ENCODE measurements at places on chromosomes 12 and 14.

DNA sequence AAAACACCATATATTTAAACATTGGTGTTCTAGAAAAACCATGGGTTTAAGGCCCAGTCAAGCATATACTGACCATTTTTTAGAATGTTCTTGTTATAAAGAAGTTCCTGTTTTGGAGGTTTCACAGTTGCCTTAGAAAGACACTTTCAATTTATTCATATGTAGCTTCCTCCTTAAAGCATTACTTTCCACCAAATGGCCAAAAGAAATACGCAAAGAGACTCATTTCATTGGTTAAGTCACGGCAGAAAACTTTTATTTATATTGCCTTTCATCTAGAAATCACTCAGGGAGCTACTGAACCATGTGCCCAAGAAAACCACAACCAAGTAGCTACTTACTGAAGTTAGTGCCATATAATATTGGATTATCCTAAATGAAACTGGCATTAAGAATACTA is 40.0 kb downstream of the MYBPC1 start:
- no peak for DNase-seq

DNA sequence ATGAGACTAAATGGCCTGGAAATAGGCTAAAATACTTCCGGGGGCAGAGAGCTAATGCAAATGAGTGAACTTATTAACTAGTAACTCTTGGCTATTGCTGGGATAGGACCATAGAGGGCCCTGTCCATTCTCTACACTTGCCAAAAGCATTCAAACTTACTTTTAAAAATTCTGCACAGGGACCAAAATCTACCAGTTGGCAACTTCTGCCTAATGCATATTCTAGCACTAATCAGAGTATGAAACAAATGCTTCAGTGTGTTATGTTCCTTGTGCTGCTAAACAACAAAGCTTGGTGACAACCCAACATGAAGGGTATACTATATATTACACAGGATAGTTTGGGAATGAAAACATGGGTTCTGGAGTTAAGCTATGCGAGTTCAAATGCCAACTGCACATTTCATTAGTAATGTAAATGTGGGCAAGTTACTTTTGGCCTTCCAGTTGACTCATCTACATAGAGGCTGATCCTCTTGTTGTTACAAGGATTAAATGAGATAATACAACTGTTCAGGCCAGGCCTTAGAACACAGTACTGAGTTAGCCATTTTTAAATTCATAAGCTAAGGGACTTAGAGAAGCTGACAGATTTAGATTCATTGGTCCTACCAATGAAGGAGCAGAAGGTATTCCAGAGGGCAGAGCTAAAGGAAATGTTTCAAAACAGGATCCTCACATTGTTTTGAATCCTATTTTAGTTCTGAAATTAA is 32.4 kb downstream of the HIGD1C start:
- DNase-seq: no peak

- DNase-seq: no peak
These were observed 72.7 kb downstream of the TPH2 start for GRCh38 chr12:72011374-72011773.

DNA sequence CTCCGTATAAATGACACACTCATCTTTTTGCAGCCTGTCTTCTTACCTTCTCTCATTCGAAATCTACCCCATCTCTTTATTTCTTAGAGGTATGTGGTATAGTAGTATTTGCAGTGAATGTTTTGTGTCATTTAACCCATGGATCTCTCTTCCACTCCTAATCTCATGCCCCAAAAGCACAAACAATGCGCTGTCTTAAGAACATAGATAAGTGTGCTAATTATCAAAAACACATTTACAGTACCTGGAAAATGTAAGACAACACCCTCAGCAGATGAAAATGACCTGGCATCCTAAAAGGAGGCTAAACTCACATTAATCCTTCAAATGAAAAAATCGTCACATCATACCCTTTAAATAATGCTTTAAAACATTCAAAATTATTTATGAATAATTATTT is 10.7 kb downstream of the USP15 start:
- DNase-seq: no peak

- DNase-seq: no peak
These were observed 167.9 kb downstream of the FSCB start for GRCh38 chr14:44339231-44339630.

DNA sequence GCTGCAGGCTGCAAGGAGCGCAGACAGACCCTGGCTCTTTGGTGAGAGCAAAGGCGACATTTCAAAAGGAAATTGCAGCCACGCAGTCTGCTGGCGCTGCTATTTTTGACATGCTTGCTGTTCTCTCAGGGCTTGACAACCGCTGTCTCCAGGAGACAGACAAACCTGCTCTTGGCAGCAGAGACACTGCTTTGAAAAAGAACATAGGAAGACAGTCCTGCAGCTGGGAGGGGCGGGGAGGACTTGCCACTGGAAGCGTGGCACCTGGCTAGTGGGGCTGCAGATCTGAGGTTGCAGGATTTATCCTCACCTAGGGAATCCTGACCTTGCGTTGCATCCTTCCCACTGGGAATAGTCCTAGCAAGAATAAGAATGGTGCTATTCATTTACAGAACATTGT is 91.8 kb upstream of the KCNA1 start:
- DNase-seq: no peak

DNA sequence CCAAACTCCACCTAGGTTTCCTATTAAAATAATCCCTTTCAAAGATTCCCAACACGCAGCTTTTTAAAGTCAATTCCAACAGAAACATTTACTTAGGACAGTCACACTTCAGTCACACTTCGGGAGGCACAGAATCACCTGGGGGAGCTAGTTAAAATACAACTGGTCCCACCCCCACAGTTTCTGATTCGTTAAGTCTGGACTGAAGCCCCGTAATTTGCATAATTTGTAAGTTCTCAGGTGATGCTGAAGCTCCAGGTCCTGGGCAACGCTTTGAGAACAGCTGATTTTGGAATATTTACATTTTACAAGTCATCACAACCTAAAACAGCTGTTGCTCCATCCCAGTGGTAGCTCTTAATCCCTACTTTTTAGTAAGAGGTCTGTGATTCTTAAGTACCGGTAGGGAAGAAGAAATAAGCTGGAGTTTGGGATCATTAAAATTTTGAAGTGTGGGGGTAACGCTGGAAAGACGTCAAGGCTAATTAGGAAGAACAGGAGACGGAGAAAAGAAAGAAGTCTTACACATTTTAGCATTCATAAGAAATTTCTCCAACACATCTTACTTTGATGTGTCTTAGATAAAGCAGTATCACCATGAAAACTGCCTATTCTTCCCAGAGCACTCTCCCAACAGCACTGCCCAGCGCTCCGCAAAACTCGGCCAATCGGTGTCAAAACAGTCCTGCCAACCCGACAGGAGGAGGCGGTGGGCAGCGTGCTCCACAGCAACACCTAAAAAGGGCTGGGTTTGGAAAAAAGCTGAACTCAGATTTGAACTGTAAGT is 1.1 kb downstream of the IPO8 start:
- no peak for DNase-seq

- no peak for DNase-seq
These were observed 166.7 kb downstream of the TMTC3 start for GRCh38 chr12:88308825-88309224.

DNA sequence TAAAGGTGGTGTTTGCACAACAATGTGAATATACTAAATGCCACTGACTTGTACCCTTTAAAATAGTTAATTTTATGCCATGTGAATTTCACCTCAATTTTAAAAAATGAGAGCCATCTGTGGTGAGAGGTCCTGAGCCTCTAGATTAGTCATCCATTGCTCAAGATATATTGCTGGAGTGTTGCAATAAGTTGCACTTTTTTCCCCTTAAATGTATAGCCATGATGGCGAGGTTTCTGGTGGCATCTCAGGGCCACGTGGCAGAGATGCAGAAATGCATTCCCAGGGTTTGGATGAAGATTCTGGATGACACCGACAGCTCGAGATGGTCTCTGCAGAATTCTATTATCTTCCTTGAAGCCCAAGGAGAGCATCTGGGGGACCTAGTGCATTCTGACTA is 153.7 kb downstream of the AACS start:
- no peak for DNase-seq

GRCh38 chr14:23183158-23183470 is 346 bp downstream of the SLC7A8 start:
- DNase-seq: no peak

DNA sequence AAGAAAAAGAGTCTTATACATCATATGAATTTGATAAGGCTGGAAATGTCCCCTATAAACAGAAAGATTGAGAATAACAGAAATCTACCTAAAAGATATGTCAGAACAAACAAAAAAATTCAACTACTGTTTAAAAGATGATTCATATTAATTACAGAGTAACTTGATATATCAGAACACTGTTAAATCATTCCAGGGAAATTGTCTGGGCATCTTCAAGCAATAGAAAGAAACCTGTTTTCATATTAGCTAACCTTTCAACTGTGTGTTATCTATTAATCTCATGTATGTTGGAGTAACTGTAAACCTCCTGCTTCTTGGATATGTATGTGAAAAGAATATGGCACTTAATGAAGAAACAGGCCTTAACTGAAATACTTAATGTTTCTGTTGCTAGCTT is 96.7 kb downstream of the NUBPL start:
- DNase-seq: no peak

DNA sequence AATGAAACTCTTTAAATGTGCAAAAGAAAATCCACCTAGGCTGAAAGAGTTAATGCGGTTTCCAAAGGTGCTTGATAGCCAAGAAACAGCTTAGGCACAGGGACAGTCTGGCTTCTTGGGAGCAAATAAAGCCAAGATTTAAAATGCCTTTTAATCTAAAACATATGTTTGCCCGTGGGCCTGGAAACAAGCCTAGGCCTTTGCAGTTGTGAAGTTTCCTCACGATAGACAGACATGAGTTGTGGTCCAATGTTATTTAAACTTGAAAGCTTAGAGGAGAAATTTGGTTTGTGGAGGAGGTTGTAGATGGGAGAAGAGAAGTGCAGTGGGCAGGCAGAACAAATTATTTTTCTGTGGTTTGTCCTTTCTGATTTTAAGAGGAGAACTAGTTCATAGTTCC is 29.8 kb downstream of the PROX2 start:
- no peak for DNase-seq

DNA sequence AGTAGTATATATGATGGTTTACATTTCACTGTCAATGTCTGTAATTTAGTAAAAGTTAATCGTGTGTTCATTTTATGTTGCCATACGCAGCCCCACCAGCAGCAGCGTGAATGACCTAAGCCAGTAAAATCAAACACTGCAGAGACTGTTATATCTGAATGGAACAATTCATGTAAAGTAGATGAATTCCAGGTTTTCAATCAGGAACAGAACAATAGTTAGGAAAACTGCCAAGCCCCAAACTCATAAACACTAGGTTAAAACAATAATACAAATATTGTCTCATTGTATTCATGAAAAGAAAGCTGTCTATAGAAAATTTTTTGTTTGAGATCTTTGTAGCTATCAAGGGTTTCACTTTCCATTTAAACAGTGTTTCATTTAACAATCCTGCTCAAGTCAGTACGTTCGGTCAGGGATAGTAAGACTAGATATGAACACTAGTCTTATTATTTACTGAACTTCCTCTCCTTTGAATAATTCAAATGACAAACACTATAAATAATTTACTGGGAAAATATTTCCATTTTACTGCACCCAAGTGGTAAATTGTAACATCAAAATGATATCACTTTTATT is 256.8 kb upstream of the FLRT2 start:
- no peak for DNase-seq

- no peak for DNase-seq
These were observed 46.0 kb downstream of the TECPR2 start for GRCh38 chr14:102408724-102409123.

GRCh38 chr12:127126260-127126628 is 1140.7 kb upstream of the TMEM132C start:
- no peak for DNase-seq

- DNase-seq: no peak
These were observed 204.9 kb upstream of the FRMD6 start for GRCh38 chr14:51446771-51447170.

- DNase-seq: no peak
These were observed 128.8 kb downstream of the CCDC60 start for GRCh38 chr12:119463211-119463926.

- no peak for DNase-seq
These were observed 26.6 kb upstream of the CLMN start for GRCh38 chr14:95346266-95346665.

- no peak for DNase-seq
These were observed 519 bp downstream of the MORN3 start for GRCh38 chr12:121668750-121669520.

GRCh38 chr14:64260418-64260817 is 33.8 kb downstream of the ESR2 start:
- DNase-seq: no peak

- DNase-seq: no peak
These were observed 846 bp downstream of the BRMS1L start for GRCh38 chr14:35826952-35827416.

GRCh38 chr14:100730581-100730980 is 3.9 kb downstream of the DLK1 start:
- no peak for DNase-seq

- DNase-seq: no peak
These were observed 65.5 kb upstream of the PRKD1 start for GRCh38 chr14:29993143-29993542.

DNA sequence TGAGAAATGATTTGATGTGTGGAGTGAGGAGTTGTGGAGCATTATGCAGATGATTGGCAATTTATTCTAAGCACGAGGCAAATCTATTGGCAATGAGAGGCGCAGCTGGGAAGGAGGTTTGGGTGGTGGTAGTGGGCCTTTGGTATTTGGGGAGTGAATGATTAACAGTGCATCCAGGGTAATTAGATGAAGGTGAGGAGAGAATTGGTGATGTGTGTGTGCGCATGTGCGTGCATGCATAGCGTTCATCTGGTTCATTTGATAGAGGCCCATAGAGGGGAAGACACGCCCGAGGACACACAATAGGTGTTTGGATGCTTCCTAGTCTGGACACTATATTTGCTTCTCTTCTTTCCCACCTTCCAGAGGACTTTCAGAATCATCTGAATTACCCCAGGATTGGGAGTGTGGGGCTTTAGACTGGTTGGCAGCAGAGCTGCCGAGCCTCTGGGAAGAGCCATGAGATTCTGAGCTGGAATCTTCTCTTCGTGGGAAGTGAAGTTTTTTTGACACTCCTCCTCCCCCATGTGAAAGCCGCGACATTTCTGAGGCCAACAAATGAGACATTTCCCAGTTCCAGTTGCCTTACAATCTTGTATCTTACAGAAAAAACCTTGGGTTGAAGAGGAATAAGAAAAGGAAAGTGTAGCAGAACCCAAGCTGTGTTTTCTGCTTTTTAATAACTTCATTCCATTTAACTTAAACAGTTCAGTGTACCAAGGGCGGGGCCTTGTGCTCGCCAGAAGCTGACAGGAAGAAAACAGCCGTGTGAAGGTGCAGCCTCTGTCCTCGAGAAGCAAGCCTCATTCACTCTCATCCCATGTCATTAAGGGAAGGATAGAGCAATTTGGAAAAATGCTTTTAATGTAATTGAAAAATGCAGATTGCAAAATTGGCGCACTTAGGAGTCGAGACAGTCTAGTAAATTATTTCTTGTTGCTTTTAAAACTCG is 65.2 kb downstream of the SLC25A47 start:
- DNase-seq: no peak

DNA sequence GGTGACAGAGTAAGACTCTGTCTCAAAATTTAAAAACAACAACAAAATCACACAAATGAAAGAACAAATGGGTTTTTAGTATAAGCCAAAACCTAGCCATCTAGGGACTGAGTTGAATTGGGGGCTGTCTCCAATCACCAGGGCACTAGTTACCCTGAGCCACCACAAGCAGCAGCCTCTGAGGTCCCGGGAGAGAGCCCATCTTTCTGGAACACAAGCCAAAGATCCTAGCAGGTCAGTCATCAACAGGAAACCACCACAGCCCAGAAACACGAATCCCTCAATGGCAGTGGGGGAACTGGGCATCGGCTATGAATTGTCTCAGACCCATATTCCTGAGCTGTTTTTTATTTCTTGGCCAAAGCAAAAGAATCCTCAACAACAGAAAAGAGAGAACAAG is 75.3 kb downstream of the KDM2B start:
- no peak for DNase-seq

Measured in stimulated activated CD8-positive, alpha-beta memory T cell treated with anti-CD3 and anti-CD28 coated beads, Interleukin-4, amount 100 ng/mL, for 4 hours (primary cell).